ENCODE measurements at places on chromosomes 5 and 9.

- no peak for DNase-seq
Observed at GRCh38 chr5:150313501-150313900, 10.8 kb upstream of the ARSI start.

GRCh38 chr5:179698935-179699615 lies at the start of gene CANX:
Gene CANX (plus strand): TSS chr5:179698967. CDS start chr5:179705682, 6,715 bp downstream.
- no peak for DNase-seq

DNA sequence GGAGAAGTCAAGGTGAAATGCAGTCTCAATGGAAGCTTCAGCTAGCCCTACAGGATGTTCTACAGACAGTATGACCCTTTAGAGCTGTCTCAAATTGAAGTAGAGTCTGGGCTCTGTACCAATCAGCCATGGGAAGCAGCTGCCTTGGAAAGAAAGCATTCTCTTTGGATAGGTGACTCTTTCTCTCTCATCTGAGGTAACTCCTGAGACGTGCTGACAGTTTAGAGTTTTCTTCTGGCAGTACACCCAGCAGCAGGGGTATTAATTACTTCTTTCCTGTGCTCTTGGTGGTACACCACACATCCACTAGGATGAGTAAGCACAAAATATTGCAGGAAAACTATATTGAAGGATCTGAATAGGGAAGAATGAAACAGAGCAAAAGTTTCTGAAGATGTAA lies 329.6 kb upstream of the RGMB start:
- no peak for DNase-seq

DNA sequence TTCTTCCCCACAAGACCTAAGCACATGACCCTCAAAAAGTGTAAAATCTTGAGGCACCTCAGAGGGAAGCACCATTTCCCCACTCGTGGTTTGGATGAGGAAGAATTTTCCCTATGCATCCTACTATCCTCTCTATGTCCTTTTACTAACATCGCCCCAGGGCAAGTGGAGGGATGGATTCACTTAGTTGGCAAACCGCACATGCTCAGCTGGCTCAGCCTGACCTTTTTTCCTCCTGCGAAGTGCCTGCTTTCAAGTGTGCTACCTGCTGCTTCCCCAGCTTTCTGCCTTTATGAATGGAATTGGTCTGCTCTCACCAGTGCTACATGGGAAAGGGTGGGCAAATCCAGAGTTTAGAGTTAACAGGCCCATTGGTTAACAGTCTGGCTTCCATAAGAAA lies 56.6 kb upstream of the IFNK start:
- DNase-seq, result no peak

DNA sequence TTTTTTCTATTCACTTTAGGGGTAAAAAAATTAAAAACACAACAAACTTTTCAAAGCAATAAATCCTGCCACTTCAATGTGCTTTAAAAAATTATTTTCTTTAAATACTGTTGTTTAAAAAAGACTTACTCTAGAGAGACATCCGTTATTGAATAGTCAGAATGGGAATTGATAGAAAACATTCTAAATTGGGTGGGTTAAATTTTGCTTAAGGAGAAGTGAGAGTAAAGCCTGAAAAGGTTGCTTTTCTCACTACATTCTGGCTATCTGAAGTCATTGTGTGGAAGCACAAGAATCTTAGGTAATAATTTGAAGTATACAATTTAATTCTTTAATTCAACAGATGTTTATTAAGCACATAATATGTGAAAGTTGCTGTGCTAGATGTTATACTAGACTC lies 509.3 kb downstream of the NR2F1-AS1 start:
- DNase-seq, result no peak

DNA sequence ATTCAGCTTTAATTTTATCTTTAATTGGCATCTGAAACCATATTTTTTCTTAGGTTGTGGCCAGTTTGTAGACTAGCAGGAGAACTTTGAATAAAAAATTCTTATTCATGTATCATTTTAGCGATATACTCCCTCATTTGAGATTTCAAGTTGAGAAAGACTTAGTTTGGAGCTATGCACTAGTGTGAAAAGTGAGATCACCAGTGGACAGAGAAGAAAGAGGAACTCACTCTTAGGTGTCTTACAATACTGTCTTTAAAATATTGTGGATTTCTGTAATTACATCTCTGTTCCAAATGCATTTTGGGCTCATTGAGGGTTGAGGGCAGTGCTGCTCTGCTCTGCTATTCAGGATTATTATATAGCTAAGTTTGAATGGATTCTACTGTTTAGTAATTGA lies 54.7 kb downstream of the NAA35 start:
- DNase-seq, result no peak

- DNase-seq, result no peak
Observed at GRCh38 chr5:37768371-37768770, 71.5 kb downstream of the GDNF start.

GRCh38 chr5:55919625-55920024 lies 68.5 kb downstream of the IL31RA start:
- DNase-seq, result no peak

GRCh38 chr9:18806232-18807080 lies 226.6 kb downstream of the SAXO1 start:
- DNase-seq, result no peak

GRCh38 chr5:159543326-159543725 lies 213.0 kb upstream of the IL12B start:
- DNase-seq, result no peak

GRCh38 chr9:98783518-98784226 lies 12.7 kb downstream of the ANKS6 start:
- no peak for DNase-seq

DNA sequence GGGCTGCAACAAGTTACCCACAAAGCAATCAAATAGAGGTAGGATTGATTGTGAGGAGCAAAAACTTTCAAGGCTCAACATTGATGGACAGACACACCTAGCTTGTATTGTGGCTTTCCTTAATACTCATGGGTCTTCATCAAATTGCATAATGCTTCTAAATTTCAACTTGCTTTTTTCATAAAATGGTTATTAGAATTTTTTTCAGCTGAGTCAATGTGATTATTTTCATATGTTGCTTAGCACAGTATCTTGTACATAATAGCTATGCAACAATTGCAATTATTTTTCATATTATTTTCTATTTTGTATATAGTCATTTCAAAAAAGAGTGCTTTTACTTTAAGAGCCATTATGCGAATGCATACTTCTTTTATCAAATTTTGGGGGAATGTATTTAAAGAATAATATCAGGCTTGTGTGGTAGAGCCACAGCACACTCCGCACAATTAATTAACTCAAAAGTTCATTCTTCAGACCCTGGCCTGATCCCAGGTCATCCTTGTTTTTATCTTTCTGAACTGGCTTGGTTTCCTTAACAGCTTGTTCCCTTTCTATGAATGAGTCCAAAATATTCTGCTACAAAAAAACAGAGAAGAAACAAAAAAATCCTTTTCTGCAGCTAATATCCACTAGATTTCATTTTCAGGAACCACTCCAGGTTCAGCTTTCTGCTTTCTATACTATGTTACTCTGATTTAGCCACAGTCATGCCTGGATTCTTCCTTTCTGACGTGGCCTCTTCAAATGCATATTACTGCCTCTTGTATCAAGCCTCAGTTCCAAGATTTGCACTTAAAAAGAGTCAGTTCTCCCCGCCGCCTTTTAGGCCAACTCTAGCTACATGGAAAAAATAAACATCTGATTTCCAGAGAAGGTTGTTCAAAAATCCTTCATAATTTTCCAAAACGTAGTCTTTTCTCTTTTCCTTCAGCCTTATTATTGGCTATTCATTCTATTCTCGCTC lies 45.3 kb upstream of the CDH9 start:
- no peak for DNase-seq

DNA sequence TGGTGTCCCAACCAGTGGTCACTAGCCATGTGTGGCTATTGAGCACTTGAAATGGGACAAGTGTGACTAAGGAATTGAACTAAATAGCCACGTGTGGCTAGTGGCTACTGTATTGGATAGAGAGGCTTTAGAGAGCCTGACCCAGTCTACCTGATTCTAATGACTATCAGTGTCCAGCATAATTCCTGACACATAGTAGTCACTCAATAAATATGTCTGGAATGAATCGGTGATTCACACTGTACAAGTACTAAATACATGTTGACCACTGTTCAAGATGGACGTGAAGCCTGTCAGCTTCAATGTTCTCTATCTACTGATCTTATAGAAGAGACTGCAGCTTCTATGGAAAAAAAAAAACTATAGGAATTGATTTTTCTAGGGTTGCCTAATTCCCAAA lies 57.7 kb upstream of the MAST4 start:
- no peak for DNase-seq

- DNase-seq, result no peak
Observed at GRCh38 chr5:82603033-82603987, 325.2 kb upstream of the RPS23 start.

- no peak for DNase-seq
Observed at GRCh38 chr5:61603211-61603908, 271.3 kb downstream of the ZSWIM6 start.

GRCh38 chr9:112069318-112070169 lies 105.6 kb downstream of the SUSD1 start:
- no peak for DNase-seq

DNA sequence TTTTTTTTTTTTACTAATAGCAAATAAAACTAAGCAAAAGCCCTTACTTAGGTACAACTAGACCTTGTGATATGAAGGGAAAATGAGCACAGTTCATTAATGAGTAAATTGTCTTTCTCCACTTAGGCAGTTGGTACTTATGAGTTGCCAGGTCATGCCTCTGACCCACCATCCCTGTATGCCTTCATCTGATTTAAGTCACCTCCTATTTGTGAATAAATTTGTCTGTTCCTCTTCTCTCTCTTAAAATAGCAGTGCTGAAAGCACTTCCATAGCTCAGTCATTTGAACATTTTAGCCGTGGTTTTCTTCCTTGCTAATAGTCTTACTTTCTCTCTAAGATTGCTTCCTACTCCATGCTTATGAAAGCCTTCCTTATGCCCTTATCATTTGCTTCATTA lies 61.4 kb downstream of the SLC44A1 start:
- DNase-seq, result no peak

DNA sequence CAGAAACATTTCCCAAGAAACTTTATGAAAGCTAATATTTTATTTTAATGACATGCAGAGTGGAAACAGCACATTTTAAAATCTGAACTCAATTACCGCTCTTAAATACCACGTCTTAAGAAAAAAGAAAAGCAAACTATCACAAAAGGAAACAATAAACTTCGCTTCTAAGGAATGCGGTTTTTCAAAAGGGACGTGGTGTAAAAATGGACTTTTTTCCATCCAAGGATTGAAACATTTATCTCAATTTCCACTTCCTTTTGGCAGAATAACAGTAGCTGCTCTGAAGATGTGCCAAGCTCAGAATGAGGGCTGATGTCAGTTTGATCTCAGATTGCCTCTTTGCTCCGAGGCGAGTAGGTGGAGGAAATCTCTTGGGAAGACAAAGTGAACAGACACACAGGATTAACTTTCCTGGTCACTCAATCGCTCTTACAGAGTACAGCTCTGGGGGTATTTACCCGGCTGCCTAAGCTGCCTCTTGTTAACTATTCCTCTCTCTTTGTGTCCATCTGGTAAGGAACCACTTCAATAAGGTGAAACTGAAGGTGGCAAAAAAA lies 158.5 kb downstream of the TRPM6 start:
- DNase-seq, result no peak

DNA sequence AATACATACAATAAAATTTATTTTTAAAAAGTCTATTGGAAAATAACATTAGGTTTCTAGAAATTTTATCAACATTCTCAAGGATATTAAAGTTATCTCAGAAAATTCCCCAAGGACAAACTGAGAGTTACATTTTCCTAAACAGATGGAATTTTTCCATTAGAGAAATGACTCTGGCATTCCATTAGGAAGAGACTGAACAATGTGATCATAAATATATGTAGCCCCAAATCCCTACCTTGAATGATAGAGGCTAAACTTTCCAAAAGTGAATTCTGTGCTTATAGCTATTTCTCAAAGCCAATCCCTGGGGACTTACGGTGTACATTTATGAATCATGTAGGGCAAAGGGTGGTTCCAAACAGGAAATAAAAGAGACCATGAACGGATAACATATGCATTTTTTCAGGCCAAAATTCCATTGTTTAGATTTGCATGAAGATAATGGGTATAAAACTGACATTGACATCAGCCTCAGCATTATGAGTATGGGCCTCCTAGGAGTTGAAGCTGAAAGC lies 1181.0 kb upstream of the DMAC1 start:
- DNase-seq, result no peak

GRCh38 chr5:82586181-82586580 lies 308.0 kb upstream of the RPS23 start:
- DNase-seq, result no peak

- no peak for DNase-seq
Observed at GRCh38 chr9:137454145-137454596, 5.0 kb downstream of the NSMF start.

DNA sequence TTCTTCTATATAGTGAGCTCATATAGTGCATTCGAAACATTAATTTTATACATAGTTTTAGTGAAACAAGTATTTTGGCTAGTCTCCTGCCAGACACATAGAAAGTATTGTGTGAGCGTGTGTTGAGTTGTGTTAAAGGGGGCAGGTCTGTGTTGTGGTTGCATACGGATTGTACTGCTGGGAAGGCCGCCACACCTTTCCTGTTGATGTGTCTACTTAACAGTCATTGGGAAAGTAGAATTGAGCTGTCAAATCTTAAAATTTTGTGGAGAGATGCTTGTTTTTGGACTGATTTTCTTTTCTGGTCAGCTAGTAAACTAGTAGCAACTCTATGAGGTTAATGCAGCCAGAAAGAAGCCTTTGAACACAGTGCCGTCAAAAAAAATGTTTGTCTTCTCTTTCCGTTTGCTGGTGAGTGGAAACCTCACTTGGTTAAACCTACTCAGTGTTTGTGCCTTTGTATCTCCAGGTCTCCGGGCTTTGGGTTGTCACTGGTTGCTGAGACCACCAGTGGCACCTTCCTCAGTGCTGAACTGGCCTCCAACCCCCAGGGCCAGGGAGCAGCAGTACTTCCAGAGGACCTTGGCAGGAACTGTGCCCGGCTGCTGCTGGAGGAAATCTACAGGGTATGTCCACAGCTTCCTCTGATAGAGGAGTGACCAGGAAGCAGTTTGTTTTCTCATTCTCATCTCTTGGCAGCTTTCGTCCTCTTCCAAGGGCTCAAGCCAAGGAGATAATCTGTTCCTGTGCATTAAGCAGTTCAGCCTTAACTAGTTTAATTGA lies 51.5 kb downstream of the RCL1 start:
- no peak for DNase-seq
